ENCODE measurements at places on chromosomes 11 and 22. TPM values are rescaled to one million over a fixed set of nuclear protein-coding genes. Genes with fewer than 3 reads are reported as not detected.

GRCh38 chr11:65417702-65418430, 4.7 kb upstream of the NEAT1 start:
- no peak for DNase-seq

- no peak for DNase-seq
Observed at GRCh38 chr22:30236875-30237274, 9.7 kb downstream of the LIF start.

GRCh38 chr22:48545987-48546386, 1281.7 kb downstream of the BRD1 start:
- DNase-seq, result no peak

- DNase-seq, result no peak
Observed at GRCh38 chr11:100863080-100863581, 176.0 kb downstream of the ARHGAP42 start.

Gene CYP2D6
- total RNA-seq, result 10.9 TPM

- DNase-seq, result peak; percentile 94
Observed at GRCh38 chr11:8090756-8091155, 9.7 kb downstream of the TUB start.

DNA sequence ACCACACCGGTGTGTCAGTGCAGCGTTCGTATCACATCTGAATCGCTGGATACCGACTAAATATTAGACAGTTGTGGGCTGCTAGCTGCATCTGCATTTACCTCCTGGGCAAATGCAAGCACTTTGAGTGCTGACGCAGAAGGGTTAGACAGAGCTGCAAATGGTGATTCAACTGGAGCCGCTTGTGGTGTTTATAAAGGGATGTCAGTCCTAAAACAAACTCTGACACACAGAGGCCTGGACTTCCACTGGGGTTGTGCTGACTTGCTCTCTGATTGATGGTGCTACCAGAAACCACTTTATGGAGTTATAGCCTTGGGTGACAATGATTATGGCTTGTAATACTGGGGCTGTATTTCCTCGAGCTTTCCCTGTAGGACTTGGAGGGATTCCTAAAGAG, 374.4 kb downstream of the NTM start:
- no peak for DNase-seq

GRCh38 chr11:124541204-124541603, 2.2 kb downstream of the OR8B12 start:
- no peak for DNase-seq

DNA sequence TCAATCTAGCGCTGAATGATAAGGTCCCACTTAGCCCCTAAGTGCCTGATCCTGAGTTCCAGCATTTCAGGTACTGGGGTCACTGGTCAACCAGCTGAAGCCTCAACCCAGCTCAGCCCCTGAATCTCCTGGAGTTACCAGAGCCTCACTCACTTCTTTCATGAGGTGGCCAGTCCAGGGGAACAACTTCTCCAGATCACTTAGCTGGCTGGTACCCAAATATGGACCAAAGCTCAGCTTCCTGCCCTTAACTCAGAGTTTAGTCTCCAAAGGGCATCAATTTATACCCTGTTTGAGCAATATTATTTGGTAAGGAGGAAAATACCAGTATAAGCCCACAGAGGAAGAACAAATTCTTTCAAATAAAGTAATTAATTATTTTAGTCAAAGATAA, 105.6 kb downstream of the SLC1A2 start:
- no peak for DNase-seq

Gene ST14
- total RNA-seq, result 25.1 TPM

DNA sequence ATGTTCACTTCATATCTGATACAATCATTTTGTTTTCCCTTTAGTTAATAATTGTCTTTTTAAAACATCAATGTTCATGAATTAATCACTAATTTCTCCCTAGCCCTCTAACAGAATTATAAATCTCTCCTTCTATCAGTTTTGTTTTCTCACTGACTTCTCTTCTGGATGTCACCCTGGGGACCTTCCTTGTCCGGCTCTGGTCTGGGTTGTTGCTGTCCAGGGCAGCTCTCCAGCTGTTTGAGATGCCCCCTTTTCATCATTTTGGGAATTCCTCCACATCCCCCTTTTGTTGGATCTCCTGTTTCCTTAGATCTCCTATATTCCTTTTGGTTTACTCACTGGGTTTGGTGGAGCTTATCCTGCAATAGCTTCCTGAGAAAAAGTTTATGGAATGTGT, 35.6 kb upstream of the PSMA1 start:
- DNase-seq, result no peak

DNA sequence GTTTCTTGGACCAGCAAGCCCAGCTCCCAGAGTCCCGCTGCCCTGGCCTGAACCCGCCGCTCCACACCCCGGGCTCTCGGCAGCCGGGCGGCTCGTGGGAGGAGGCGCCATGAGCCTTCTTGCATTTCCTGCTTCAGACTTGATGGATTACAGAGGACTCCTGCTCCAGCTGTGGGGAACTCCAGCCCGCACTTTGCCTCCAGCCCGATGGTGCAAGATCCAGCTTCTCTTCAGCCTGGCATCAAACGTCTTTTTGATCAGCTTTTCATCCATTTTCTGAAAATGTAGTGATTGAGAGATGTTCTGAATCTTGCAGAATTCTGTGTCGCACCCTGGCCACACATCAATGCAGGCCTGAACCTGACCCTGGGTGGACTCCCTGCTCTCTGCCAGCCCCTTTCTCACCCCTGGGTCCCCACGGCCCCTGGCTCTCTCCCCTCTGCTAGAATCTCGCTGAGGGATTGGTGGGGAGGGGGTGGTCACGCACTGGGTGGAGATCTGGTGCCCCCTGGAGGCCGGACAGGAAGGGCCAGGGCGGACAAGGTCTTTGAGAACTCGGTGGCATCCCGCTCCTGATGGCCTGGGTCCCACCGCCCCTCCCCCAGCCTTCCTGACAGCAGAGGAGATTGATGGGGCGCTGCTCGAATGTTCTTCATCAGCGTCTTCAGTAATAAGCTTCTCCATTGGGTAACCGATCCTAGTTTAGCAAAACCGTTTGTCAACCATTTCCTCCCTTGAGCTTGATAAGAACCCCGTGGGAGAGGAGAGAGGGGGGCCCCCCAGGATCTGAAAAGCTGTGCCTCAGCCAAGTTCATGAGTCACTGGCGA, 12.1 kb upstream of the NFAM1 start:
- peak; percentile 97 for DNase-seq

DNA sequence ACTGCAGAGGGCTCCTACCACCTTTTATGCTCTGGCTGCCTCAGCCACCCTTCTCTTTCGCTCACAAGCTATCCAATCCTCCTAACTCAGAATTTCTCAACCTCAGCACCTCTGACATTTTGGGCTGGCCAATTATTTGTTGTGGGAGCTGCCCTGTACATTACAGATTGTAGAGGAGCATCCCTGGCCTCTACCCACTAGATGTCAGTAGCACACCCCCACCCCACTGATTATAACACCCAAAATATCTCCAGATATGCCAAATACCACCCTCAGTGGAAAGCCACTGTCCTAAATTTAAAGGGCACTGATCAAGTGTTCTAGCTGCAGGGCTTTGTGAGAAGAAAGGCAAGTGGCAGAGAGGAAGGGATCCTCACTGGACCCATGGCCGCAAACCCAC, 443.1 kb downstream of the SOX6 start:
- DNase-seq, result no peak

Gene PLEKHA7
- 21.9 TPM for total RNA-seq

DNA sequence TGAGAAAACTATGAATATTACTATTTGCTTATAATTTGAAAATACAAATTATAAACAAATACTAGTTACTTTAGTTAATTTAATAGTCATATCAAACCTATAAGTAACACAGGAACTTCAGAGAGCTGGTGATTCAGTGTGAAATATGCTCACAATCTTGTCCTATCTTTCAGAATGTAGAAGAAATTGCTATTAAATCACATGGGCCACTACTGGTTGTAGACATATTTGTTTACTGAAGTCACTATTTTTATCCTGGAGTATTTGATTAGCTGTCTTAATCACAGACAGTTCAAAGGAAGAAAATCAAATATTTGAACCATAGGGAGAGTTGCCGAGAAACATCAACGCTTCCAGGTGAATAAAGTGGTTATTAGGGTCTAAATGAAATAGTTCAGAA, 187.6 kb upstream of the ANO3 start:
- DNase-seq, result no peak

DNA sequence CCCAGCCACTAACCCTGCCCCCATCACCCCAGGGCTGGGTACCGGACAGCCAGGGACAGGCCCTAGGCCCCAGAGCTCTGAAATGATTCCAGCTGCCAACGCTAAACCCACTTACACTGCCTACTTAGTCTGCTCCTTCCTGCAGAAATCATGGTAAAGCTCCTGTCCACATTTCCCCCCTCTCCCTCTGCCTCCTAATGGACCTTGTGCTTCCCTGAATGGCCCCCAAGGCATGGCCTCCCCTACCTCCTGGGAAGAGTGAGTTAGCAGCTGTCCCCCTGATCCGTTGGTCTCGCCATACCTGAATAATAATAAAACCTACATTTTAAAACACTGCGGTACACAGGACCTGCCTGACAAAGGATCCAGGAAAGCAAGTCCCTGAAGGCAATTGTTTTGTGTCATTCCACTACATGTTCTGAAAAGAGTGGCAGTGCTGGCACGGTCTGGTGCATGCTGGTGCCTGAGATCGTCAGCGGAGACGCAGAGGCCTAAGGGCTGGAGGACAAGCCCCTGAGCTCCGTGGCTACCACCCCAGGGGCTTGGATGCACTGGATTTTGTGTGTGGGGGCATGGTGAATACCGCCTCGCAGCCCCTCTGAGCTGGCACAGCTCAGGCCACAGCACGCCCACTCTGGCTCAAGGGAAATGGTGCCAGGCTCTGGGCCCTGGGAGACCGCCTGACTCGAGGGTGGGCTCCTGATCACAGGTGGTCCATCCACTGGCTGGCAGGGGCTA, 186.3 kb downstream of the CTTN start:
- DNase-seq, result no peak

Gene CCDC73
- not detected for total RNA-seq

Data from endodermal cell (in vitro differentiated cells).